ENCODE measurements at places on chromosomes 4 and X.

GRCh38 chr4:85527815-85528214, 52.9 kb downstream of the ARHGAP24 start:
- DNase-seq: no peak

- no peak for DNase-seq
These were observed at the start of gene ZAR1 for GRCh38 chr4:48490012-48490679. Gene ZAR1 (plus strand): TSS chr4:48490252. CDS start chr4:48490292, 40 bp downstream.

DNA sequence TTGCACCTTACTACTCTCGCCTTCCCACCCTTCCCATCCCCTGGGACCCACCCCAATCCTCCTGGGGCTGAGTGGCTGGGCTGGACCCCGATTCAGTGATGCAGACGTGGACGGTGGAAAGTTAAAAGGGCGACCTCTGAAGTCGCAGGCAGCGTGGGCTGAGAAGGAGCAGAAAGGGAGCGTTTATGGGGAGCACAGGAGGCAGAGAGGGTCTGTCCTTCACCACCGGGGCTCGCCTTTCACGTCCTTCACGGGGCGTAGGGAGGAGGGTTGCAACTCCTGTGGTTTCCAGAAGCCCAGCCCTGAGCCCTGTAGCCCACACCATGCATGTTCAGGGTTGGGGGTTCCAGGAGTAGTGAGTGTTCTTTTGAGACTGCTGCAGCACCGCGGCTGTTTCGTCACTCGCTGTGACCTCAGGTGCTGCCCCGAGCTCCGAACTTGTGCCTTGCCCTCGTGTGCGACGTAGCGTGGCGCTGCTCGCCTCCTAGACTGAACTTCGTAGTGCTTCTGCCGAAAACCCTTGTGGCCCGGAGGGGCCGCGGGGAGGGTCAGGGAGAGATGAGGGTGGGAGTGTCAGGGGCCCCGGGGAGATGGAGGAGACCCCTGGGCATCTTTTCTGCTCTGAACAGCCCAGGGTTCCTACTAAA, 1.6 kb downstream of the NHS start:
- DNase-seq: no peak

- no peak for DNase-seq
These were observed 38.8 kb upstream of the MAD2L1 start for GRCh38 chr4:120105472-120105871.

GRCh38 chr4:118326585-118326984, 26.2 kb downstream of the PRSS12 start:
- DNase-seq: no peak

DNA sequence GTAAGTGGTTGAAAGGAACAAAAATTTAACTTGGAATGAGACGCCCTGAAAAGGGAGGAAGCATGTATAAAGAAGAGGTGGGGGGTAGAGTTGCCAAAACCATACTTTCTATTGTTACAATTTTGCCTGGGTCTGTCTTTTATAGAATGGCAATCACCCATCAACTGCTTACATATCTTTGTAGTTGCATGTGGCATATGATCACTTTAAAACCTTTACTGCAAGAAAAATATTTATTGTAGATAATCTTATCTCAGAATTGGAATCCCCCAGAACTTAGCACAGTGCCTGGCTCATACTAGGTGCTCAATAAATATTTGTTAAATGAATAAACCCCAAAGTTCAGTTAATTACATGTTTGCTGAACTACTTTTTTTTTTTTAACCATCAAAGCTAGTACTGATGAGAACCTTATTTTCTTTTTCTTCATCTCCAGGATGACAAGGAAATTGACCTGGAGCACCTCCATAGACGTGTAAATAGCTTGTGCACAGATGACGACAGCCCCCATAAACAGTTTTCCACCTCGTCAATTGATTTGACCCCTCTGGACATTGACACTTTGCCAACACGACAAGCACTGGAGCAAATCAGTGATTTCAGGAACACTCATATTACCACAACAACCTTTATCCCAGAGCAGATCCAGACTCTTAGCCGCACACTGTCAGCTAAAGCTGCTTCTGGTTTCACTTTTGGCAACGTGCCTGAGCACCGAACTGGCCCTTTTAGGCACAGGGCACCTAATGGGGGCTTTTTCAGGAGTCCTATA, 56.7 kb upstream of the ATOH1 start:
- DNase-seq: no peak

- no peak for DNase-seq
These were observed 545.7 kb upstream of the PABPC4L start for GRCh38 chr4:134747108-134747805.

- DNase-seq: no peak
These were observed 69.2 kb upstream of the MAML3 start for GRCh38 chr4:140223056-140223810.

- no peak for DNase-seq
These were observed 171.9 kb downstream of the TRAM1L1 start for GRCh38 chr4:116913451-116913850.

DNA sequence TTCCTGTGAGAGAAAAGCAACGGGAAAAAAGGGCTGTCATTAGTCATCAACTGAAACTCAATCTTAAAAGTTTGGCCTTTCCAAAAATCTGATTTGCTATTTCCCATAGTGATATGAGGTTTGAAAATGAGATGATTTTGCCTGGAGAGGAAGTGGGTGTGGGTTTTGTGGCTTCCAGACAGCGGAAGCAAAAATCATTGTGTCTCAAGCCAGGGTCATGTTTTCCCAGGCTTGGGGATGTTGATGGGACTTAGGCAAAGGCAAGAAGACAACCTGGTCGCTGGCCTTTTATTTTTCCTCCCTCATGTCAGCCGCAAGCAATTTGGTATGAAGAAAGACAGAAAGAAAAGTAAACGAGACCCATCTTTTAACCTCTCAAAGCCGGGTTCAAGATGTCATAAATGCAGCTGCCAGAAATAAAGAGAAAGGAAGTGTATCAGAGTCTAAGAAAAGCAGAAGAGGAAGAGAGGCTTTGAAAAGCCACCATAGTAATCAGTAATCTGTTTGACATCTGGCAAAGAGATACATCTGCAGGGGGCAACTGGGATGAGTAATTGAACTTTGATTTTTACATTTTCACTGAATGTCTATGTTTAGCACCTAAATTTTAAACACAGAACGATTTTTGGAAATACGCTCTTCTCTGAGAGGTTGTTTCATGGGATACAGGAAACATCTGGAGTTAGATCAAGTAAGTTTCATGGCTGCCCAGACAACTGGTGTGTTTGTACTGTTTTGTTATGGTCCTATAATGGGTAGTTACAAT, 521.6 kb upstream of the SLIT2 start:
- no peak for DNase-seq

DNA sequence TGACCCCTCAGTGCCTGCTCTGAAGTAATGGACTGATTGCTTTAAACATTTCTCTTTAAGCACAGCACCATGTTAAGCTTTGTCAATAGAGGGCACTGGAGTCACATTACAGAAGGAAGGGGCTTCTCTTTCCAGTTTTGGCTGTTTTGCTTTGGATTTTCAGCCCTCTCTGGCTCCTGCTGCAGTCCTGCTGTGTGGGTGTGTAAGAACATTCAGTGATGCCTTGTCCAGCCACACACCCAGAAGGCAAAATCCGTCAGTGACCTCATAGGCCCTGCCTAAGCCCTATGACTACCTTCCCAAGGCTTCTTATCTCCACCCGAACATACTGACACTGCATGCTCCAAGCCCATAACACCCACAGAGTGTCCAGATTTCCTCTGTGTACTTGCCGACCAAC, 215.3 kb upstream of the CTSO start:
- no peak for DNase-seq

DNA sequence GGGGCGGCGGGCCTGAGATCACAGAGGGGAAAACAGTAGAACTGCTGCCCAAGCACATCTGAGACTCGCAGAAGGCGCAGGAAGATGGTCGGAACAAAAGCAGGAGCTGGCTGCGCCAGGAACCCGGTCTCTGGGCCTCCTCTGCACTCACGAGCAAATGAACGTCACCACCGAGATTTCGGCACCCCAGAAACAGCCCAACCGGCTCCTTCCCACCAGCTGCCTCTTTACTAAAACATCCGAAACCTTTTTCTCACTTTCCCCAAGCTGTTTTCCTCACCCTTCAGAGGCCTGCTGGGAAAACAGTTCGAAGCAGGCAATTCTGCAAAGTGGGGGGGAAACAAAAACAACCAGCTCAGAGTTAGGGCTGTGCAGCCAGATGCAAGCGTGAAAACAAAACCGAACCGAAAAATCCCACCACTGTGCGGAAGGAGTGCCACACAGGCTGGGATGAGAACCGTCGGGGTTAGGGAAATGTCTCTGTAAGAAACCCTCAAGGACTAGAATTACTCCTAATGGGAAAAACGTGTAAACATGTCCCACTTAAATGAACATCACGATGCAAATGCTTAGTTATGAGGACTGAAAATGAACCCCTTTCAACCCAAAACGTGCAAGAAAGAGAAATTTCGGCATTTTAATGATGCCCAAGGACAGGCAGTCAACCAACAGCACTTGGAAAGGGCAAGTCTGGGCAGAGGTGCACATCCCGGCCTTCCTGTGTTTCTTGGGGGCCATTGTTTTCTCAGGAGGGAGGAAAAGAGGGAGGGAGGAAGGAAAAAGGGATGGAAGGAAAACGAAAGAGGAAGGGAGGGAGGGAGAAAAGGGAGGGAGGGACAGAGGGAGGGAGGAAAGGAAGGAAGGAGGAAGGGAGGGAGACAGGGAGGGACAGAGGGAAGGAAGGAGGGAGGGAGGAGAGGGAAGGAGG, 15.8 kb downstream of the DHRSX start:
- DNase-seq: no peak

DNA sequence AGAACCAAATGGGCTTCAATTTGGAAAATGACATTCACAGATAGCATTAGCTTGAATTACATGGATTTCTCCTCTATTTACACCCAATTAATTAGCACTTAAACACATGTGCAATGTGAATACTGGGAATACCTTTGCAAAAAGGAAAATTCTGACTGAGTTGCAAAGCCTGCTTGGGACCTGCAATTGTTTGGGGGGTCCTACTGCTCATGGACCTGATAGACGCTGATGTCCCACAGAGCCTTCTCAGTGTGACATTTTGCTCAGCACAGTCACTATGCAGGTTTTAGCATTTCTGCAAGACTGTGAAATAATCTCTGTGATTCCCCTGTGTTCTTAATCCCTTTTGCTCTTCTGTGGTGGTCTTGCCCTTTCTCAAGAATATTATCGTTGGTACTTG, 101.2 kb upstream of the PGRMC2 start:
- DNase-seq: no peak

- DNase-seq: no peak
These were observed 1.6 kb downstream of the EGF start for GRCh38 chr4:109914322-109914721.

DNA sequence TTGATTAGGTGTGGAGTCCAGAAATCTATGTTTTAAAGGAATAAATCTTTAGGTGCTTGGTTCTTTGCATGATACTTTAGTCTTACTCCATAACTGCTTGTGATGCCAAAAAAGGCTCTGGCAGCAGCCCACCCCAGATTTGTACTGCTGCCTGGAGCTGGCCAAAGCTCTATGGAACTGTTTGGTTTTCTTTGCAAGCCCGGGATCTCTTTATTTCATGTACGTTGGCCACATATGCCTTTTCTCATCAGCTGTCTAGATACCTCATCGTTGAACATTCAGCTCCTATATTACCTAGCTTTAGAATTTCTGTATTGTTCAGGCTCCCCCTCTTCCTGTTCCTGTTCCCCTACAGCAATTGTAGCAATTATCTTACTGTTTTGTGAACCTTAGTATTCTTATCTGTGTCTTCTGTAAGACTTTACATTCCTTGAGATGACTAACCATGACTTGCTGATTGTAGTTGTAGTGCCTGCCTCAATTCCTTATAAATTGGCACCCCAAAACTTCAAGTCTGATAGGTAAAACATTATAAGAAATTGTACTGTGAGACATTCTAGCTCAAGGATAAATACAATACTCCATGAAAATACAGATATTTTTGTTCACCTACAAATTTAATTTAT, 199.4 kb upstream of the GPRIN3 start:
- DNase-seq: no peak

DNA sequence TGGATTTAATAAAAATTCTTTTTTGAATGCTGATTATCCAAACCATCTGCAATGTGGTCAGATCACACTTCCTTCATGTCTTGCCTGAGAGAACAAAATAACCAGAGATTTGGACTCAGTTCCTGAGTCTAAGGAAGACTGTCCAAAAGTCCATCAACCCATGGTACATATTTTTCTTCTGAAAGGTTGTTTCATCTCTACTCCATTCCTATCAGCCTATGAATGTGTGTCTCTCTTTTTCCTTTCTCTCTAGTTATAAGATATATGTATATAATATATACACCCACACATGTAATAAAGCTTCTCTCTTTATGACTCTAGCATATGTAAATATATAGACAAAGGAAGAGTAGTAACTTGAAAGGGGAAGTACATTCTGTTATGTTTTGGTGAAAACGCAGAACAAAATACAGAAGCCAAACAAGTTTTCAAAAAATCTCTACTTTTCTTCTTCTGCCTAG, 226.9 kb downstream of the ARHGAP24 start:
- DNase-seq: no peak

DNA sequence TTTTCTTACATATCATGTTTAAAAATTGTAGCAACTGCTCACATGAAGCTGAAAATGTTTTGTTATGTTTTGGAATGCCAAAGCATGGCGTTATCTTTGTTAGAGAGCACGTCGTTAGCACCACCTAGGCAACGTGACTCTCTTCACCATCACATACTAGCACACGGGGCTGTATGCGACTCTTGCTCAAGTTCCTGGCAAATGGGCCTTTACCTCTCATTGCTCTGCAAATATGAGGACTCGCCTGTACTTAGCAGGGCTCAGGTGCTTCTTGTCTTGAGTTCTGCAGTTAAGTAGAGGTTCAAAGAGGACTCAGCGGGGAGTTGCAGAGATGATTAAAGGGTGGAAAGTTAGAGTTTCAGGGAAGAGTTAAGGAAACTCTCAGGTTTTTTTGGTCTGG, 59.4 kb downstream of the CLCN4 start:
- DNase-seq: no peak

- DNase-seq: no peak
These were observed 66.8 kb downstream of the POLA1 start for GRCh38 chrX:24760363-24761000.

- no peak for DNase-seq
These were observed 240.1 kb downstream of the FRAS1 start for GRCh38 chr4:78297116-78297800.

GRCh38 chrX:115408771-115409400, 119.4 kb downstream of the LUZP4 start:
- DNase-seq: no peak

DNA sequence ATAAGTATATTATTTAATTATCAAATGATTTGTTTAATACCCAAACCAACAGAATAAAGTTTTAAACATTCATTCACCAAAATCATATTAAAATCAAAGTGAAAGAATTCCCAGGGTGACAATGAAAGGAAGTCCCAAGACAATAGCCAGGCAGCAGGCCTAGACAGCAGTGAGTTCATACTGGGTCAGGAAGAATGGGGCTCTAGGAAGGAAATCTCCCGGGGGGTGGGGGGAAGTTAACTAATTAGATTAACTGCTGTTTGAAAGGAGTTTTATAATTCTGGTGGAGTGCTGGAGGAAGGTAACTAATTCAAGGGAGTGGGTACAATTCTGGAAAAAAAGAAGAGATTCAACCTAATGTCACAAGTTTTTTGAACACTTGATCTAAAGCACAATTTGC, 104.1 kb downstream of the ZAR1 start:
- no peak for DNase-seq

All from stimulated activated CD4-positive, alpha-beta T cell treated with anti-CD3 and anti-CD28 coated beads, Interleukin-12 subunit alpha, Interleukin-12 subunit beta, amount 100 ng/mL, for 48 hours (primary cell).